ENCODE measurements at places on chromosomes 12 and 14. TPM values are rescaled to one million over a fixed set of nuclear protein-coding genes. Genes with fewer than 3 reads are reported as not detected.

DNA sequence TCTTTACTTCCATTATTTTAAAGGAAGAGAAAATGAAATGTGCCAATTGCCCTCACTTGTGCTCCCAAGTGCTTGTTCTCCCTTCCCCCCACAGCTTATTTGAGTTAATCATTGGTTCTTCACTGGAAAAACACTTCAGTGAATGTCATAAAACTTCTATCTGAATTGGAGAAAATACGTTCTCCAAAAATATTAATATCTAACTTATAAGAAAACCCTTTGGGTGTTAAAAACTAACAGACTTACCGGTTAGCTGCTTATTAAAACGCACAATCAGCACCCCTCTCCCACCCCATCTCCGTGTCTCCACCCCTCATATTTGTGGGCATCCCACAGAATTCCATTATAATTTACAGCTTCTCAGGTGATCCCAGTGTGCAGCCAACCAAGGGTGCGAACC is 31.7 kb downstream of the PLEKHA5 start:
- no peaks in the 10 kb centered on the region for H3K27me3 ChIP-seq
- H3K27ac ChIP-seq = no peak overlapping the region
- DNase-seq = no peak

GRCh38 chr12:31289441-31289840 is 36.5 kb downstream of the SINHCAF start:
- DNase-seq = no peak
- H3K27ac ChIP-seq = no peak overlapping the region
- no peak overlapping the region for H3K4me3 ChIP-seq
- H3K36me3 ChIP-seq = peaks cover 64% of the 10 kb centered on the region
- no peaks in the 10 kb centered on the region for H3K27me3 ChIP-seq
- H3K4me1 ChIP-seq = no peaks in the 10 kb centered on the region

DNA sequence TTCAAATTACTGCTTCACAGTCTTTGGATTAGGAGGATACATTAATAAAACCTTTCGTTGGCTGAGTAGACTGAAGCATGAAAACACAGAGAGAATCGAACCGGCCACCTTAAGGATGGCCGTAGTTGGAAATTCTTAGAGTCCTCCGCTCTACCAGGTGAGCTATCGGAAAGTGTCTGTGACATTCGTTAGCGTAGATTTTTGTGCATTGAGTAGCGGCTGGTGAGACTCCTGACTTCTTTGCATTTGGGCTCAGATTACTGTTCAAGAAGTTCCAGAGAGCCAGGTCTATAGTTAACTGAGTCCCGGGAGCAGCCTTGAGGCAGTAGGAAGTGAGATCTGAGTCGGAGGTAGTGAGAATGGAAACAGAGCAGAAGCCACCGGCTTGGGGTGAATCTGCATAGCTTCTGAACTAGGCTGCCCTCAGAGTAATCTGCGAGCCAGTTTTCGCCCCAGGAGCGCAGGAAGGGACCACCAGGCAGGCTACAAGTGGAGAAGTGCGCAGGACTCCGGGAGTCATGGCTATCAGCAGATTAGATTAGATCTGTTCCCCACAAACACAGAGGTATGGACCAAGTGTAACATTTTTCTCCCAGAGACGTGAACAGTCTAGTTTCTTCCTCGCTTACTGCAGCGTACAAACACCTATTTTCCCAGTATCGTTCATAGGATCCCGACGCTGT is 11.0 kb downstream of the OR6S1 start:
- no peak overlapping the region for H3K27ac ChIP-seq
- no peaks in the 10 kb centered on the region for H3K36me3 ChIP-seq
- peaks cover 23% of the 10 kb centered on the region for H3K27me3 ChIP-seq
- H3K4me3 ChIP-seq = peak overlapping the region; percentile 51
- peaks cover 19% of the 10 kb centered on the region for H3K4me1 ChIP-seq

DNA sequence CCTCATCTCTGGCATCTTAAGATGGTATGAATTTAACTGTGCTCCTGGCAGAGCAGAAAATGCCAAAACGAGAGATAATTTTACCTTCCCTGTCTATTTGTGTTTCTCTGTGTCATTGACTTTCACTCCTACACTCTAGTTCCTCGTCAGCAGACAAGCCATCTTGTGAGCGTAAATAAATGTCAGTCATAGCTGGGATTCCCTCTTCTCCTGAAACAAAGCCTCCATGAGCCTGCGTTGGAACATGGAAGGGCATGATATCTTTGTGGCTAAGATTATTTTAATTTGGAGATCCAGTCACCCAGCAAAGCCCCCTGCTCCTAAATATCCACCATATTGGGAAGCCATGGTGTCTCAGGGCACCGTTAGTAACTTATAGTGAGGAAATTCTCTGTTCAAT is 37.8 kb upstream of the TUNAR start:
- H3K27me3 ChIP-seq = no peaks in the 10 kb centered on the region
- no peak overlapping the region for H3K27ac ChIP-seq
- peaks cover 5% of the 10 kb centered on the region for H3K4me1 ChIP-seq
- no peaks in the 10 kb centered on the region for H3K36me3 ChIP-seq

GRCh38 chr14:22829661-22830442 is at the start of gene MRPL52:
Gene MRPL52 (plus strand): TSS chr14:22829887. CDS start chr14:22829913, 26 bp downstream.
- peaks cover 24% of the 10 kb centered on the region for H3K36me3 ChIP-seq
- H3K27ac ChIP-seq = peak within 1 kb of the TSS; percentile 62
- H3K4me3 ChIP-seq = peak within 1 kb of the TSS; percentile 75
- peak; percentile 93 for DNase-seq

- H3K27me3 ChIP-seq = no peaks in the 10 kb centered on the region
- H3K4me3 ChIP-seq = no peak overlapping the region
- no peaks in the 10 kb centered on the region for H3K4me1 ChIP-seq
- DNase-seq = no peak
Measured at GRCh38 chr12:131687346-131688125, 23.4 kb upstream of the SFSWAP start.

DNA sequence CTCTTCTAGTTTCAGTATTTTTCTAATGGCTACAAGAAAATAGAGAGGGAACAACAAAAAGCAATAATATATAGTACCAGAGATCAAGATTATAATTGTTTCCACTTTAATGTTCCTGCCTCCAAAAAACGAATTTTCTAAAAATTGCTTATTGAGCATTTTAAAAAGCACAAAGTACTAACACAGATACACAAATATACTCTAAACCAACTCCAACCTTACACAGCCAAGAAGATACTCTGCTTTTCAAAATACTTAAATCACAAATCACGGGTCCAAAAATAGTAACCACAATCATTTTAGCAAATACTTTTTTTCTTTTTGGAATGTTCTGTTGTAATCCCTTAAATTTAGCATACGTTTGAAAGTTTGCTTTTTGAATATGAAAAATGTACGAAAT is 2.0 kb downstream of the YAF2 start:
- peak overlapping the region; percentile 90 for H3K4me3 ChIP-seq
- H3K27ac ChIP-seq = no peak overlapping the region
- H3K4me1 ChIP-seq = peaks cover 17% of the 10 kb centered on the region

DNA sequence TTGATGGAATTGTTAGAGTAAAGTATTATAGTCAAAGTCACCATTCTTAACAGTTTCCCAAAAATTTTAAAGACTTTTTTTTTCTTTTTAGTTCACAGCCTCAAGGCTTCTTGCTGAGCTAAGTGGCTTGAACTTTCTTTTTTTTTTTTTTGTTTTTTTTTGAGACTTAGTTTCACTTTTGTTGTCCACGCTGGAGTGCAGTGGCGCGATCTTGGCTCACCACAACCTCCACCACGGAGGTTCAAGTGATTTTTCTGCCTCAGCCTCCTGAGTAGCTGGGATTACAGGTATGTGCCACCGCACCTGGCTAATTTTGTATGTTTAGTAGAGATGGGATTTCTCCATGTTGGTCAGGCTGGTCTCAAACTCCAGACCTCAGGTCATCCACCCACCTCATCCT is 92.8 kb downstream of the SETD3 start:
- H3K27me3 ChIP-seq = peaks cover 6% of the 10 kb centered on the region
- no peak overlapping the region for H3K4me3 ChIP-seq
- H3K4me1 ChIP-seq = no peaks in the 10 kb centered on the region
- DNase-seq = no peak
- no peak overlapping the region for H3K27ac ChIP-seq
- no peaks in the 10 kb centered on the region for H3K36me3 ChIP-seq

- no peak overlapping the region for H3K27ac ChIP-seq
- no peaks in the 10 kb centered on the region for H3K36me3 ChIP-seq
- no peaks in the 10 kb centered on the region for H3K4me1 ChIP-seq
- DNase-seq = peak; percentile 92
Measured at GRCh38 chr12:103169-103981, 36.8 kb downstream of the IQSEC3 start.

DNA sequence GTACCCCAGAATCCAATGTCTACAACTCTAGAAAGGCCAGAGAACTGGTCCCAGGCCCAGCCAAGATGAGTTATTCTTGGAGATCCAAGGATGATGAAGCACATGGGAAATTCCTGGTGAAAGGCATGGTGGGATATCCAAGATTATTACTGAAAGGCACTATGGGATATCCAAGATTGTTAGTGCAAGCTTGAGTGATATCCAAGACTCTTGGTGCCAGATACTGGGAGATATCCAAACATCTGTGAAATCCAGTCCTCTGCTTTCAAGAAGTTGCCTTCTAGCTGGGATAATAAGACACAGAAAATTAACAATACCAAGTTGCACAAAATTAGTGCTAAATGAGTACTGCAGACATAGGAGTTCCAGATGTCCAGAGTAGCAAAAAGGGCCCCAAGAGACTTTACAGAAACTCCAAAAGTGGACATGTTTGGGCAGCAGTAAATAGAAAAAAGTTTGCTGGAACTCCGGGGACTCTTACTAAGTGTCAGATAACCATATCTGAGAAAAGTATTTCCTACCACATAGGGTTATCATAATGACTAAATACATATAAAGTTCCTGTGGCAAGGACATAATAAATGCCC is 34.6 kb downstream of the PHLDA1 start:
- H3K4me3 ChIP-seq = no peak overlapping the region
- no peak for DNase-seq
- H3K27ac ChIP-seq = no peak overlapping the region
- H3K36me3 ChIP-seq = no peaks in the 10 kb centered on the region
- H3K27me3 ChIP-seq = no peaks in the 10 kb centered on the region

- no peak for DNase-seq
- H3K27ac ChIP-seq = peak overlapping the region; percentile 100
- H3K36me3 ChIP-seq = no peaks in the 10 kb centered on the region
- H3K4me3 ChIP-seq = no peak overlapping the region
- H3K4me1 ChIP-seq = no peaks in the 10 kb centered on the region
Measured at GRCh38 chr12:88310666-88311065, 168.6 kb downstream of the TMTC3 start.

GRCh38 chr12:18955594-18955993 is 173.9 kb upstream of the PLEKHA5 start:
- no peaks in the 10 kb centered on the region for H3K27me3 ChIP-seq
- H3K27ac ChIP-seq = no peak overlapping the region
- H3K4me1 ChIP-seq = no peaks in the 10 kb centered on the region
- no peaks in the 10 kb centered on the region for H3K36me3 ChIP-seq
- H3K4me3 ChIP-seq = peak overlapping the region; percentile 16
- no peak for DNase-seq

DNA sequence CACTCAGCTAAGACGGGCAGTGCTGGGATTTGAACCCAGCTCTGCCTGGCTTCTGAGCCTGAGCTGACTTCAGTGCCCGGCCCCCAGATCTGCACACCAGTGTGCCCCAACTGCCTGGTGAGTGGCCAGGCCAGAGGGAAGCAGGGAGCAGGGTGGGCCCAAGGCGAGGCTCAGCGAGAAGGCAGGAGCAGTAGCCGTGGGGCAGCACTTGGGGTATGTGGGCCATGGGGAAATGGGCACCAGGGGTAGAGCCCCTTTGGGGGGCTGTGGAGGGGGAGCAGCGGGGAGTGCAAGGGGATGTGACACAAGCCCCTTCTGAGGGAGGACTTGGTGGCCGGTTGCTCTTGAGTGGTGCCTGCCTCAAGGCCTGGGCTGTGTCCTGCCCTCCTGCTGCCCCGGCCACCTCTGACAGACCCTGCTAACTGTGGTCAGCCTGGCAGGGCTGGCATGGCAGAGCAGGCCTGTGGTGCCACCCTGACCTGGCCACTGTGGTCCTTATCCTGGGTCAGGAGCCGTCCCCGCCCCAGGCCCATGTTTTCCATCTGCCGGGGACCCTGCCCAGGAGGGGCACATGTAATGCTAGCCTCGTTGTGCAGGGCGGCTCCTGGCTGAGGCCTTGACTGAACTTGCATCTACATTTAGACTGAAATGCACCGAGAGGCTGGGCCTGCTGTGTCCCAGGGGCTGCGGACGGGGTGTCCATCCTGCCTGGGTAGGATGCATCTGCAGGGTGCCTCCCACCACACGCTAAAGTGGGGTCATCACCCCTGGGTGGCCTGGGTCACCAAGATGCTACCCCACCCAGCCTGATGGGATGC is 90.5 kb downstream of the KIF26A start:
- peaks cover 37% of the 10 kb centered on the region for H3K4me1 ChIP-seq
- H3K4me3 ChIP-seq = no peak overlapping the region
- no peak for DNase-seq
- H3K27me3 ChIP-seq = no peaks in the 10 kb centered on the region
- no peaks in the 10 kb centered on the region for H3K36me3 ChIP-seq

- H3K27me3 ChIP-seq = no peaks in the 10 kb centered on the region
- no peaks in the 10 kb centered on the region for H3K36me3 ChIP-seq
- H3K4me3 ChIP-seq = no peak overlapping the region
- no peak overlapping the region for H3K27ac ChIP-seq
Measured at GRCh38 chr12:94235848-94236247, 87.5 kb downstream of the PLXNC1 start.

- no peaks in the 10 kb centered on the region for H3K4me1 ChIP-seq
- no peaks in the 10 kb centered on the region for H3K27me3 ChIP-seq
- DNase-seq = no peak
- peaks cover 36% of the 10 kb centered on the region for H3K36me3 ChIP-seq
- no peak overlapping the region for H3K4me3 ChIP-seq
Measured at GRCh38 chr14:77674931-77675330, 32.9 kb downstream of the ALKBH1 start.

- H3K27ac ChIP-seq = peak overlapping the region; percentile 8
- DNase-seq = no peak
- H3K27me3 ChIP-seq = no peaks in the 10 kb centered on the region
- H3K36me3 ChIP-seq = peaks cover 4% of the 10 kb centered on the region
- H3K4me1 ChIP-seq = peaks cover 53% of the 10 kb centered on the region
- H3K4me3 ChIP-seq = no peak overlapping the region
Measured at GRCh38 chr14:75865531-75865930, 116.3 kb downstream of the TGFB3 start.

Gene TMEM260
- polyA plus RNA-seq = 6.9 TPM

Gene ETFBKMT
- 1.6 TPM for polyA plus RNA-seq

Gene AVPR1A
- polyA plus RNA-seq = not detected

Gene DPPA3
- polyA plus RNA-seq = not detected

Gene FOXN4
- polyA plus RNA-seq = 0.10 TPM

Gene ANO2
- polyA plus RNA-seq = not detected
